ENCODE measurements at places on chromosomes 13 and 19. TPM values are rescaled to one million over a fixed set of nuclear protein-coding genes. Genes with fewer than 3 reads are reported as not detected.

DNA sequence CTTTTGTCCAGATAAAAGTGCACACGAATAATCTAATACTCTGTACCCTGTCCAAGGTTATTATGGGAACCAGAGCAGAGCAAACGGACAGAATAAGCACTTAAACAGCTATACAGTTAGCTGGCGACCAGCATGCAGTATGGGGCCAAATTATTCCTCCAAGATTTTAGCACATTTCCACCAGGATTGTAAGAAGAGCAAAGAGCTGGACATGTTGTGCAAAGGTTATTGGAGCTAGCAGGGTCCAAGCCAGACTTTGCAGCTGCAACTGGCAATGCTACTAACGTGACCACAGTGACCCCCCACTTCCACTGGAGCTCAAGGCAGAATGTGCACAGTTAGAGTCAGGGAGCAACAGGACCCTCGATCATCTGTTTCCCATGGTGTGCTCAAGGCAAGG lies 89.9 kb downstream of the COL4A1 start:
- H3K27ac ChIP-seq: no peak overlapping the region
- no peaks in the 10 kb centered on the region for H3K36me3 ChIP-seq
- no peak overlapping the region for H3K4me3 ChIP-seq
- H3K27me3 ChIP-seq: peaks cover 5% of the 10 kb centered on the region

DNA sequence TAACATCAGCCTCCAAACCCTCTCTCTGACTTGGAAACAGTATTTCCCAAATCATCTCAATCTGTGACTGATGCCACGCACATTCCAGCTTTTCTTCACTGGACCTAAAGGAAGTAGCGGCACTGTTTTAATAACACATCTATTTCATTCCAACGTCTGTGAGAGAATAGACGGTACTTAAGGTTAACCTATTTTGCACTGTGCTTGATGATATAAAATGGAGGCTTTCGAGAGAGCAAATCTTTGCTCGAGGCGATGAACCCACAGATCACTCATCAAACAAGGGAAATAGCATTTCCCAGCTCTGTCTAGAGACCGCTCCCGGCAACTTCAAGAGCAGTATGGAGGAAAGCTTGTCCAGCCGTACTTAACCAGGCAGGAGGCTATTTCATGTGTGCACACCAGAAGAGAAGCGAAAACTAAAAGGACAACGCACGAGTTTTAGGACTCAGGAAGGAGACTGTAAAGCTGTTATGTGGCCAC lies 2.9 kb downstream of the UBL3 start:
- H3K36me3 ChIP-seq: peaks cover 4% of the 10 kb centered on the region
- H3K27me3 ChIP-seq: no peaks in the 10 kb centered on the region
- H3K27ac ChIP-seq: peak overlapping the region; percentile 81
- peaks cover 31% of the 10 kb centered on the region for H3K4me1 ChIP-seq
- H3K4me3 ChIP-seq: peak overlapping the region; percentile 86

DNA sequence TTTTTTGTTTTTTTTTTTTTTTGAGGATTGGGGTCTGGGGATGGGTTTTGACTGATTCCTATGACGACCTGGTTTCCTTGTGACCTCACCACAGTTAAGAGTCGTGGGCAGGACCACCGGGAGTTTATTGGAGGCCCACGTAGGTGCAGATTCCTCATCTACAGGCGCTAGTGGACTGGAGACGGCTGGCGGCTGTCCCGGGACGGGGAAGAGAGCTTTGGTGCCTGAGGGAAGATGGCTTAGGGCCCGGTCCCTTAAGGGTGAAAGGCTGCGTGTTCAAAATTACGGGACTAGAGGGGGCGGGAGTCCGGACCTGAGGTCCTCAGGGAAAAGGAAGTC lies 682 bp upstream of the TEAD2 start:
- no peak overlapping the region for H3K4me3 ChIP-seq
- peaks cover 5% of the 10 kb centered on the region for H3K4me1 ChIP-seq
- peaks cover 31% of the 10 kb centered on the region for H3K27me3 ChIP-seq
- H3K27ac ChIP-seq: no peak overlapping the region
- H3K36me3 ChIP-seq: no peaks in the 10 kb centered on the region
- no peak for DNase-seq

DNA sequence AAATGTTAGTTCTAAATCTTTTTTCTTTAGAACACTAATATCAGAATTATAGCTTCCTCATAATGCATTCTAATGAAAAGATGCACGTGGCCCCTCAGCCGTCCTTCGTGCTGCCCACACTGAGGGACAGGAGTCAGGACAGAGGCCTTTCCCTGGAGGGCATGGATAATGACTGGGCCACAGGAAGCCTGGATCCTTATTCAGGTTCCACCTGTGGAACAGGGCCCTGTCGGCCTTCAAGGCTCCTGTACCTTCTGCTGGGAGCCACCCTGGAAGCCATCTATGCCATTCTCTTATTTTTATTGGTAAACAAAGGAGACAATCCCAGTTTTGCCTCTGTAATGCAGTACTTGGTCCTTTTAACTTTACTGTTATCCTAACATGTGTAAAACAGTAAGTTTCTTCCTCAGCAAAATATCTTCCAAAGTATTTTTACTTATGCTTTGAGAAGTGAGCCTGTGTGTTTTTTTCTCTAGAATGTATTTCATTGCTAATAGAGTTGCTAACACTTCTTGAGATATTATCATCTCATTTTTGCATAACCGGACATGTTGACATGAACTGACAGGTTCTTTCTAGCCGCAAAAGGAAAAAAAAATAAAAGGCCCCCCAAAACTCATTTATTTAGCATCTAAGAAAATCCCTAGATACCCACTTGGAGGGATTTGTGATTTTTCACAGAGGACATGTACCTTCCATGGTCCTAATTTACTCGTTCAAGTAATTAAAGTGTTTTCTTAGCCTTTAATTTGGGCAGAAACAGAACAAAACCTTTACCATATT lies 6.0 kb downstream of the GPR183 start:
- no peaks in the 10 kb centered on the region for H3K27me3 ChIP-seq
- H3K4me3 ChIP-seq: peak overlapping the region; percentile 3
- peaks cover 40% of the 10 kb centered on the region for H3K36me3 ChIP-seq
- no peak overlapping the region for H3K27ac ChIP-seq

DNA sequence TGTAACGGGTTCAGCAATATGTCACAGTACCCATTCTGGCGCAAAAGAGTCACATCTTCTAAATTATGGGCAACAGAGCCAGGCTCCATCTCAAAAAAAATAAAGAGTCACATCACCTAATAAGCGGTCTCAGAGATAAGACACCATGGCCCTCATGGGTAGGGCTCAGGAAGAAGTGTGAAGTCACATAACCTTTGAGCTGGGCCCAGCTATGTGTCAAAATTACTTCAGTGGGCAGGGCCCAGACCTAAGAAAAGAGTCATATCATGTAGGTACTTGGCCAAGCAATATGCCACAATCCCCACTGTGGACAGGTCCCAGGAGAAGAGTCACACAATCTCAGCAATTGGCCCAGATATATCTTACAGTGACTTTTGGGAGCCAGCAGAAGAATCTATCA lies 11.4 kb upstream of the ZNF91 start:
- H3K4me3 ChIP-seq: no peak overlapping the region
- H3K27me3 ChIP-seq: no peaks in the 10 kb centered on the region
- no peak for DNase-seq

DNA sequence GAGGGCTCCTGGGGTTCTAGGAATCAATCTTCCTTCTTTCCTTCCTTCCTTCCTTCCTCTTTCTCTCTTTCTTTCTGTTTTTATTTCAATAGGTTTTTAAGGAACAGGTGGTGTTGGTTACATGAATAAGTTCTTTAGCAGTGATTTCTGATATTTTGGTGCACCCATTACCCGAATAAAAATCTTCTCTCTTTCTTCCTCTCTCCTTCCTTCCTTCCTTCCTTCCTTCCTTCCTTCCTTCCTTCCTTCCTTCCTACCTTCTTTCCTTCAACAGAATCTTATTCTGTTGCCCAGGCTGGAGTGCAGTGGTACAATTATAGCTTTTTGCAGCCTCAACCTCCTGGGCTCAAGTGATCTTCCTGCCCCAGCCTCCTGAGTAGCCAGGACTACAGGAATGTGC lies 16.0 kb upstream of the URI1 start:
- H3K27ac ChIP-seq: no peak overlapping the region
- H3K4me3 ChIP-seq: no peak overlapping the region
- H3K27me3 ChIP-seq: peaks cover 3% of the 10 kb centered on the region
- no peaks in the 10 kb centered on the region for H3K36me3 ChIP-seq
- H3K4me1 ChIP-seq: no peaks in the 10 kb centered on the region

DNA sequence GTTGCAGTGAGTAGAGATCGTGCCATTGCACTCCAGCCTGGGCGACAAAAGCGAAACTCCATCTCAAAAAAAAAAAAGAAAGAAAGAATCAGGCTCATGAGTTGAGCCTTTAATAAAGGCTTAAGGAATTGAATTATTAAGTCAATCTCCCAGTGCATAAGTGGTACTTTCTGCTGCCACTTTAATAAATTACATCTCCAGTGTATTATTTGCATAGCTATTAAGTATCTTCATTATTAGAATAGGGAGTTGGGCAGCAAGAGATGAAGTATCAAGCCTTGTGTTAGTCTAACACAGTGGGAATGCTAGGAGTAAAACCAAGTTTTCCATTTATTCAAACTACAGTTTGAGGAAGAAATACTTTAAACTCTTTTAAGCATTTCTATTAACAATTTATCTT lies 15.6 kb upstream of the FAM124A start:
- no peak overlapping the region for H3K4me3 ChIP-seq
- H3K27me3 ChIP-seq: peaks cover 38% of the 10 kb centered on the region
- no peaks in the 10 kb centered on the region for H3K4me1 ChIP-seq
- H3K36me3 ChIP-seq: no peaks in the 10 kb centered on the region

DNA sequence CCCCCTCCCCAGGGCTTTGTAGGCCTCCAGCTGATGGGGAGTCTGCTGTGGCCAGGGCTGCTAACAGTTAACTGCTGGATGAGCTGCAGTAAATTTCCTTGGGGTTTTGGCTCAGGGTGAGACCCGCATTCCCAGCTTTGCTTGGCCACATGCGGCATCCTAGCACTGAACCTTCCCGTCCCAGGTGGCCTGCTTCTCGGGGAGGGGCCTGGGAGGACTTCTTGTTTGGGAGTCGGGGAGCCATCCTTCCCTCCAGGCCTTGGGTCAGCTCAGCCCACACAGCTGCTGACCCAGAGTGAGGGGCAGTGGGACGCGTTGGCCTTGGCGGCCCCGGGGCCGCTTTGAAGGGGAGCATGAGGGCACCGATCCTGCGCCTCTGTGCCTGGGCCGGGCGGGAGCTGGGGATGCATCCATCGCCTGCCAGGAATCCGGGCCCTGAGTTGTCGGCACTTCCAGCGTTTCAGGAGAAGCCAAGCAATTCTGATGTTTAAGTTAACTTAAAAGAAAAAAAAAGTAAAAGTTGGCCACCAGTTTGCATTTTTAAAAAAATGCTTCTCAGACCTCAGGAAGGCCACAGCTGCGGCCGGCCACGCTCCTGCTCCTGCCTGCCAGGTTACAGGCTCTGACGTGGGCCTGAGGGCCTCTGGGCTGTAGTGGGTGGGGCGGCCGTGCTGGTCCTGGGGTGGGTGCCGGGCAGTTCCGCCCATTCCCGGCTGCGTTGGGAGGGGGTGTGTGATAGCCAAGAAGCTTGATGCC lies 27.7 kb downstream of the CRTC1 start:
- H3K4me3 ChIP-seq: no peak overlapping the region
- no peaks in the 10 kb centered on the region for H3K36me3 ChIP-seq
- no peaks in the 10 kb centered on the region for H3K27me3 ChIP-seq
- no peak for DNase-seq
- peaks cover 13% of the 10 kb centered on the region for H3K4me1 ChIP-seq
- no peak overlapping the region for H3K27ac ChIP-seq

DNA sequence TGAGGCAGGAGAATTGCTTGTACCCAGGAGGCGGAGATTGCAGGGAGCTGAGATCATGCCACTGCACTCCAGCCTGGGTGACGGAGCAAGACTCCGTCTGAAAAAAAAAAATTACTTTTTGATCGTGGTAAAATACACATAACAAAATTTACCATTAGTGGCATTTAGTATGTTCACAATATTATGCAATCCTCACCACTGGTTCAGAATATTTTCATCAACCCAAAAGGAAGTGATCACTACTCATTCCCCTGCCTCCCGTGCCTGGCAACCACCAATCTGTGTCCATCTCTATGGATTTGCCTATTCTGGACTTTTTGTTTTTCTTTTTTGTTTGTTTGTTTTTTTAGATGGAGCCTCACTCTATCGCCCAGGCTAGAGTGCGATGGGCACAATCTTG lies 1.2 kb upstream of the PALM3 start:
- H3K4me3 ChIP-seq: no peak overlapping the region
- no peak overlapping the region for H3K27ac ChIP-seq
- no peak for DNase-seq
- peaks cover 32% of the 10 kb centered on the region for H3K27me3 ChIP-seq

GRCh38 chr19:40612831-40613689 lies 11.9 kb downstream of the LTBP4 start:
- DNase-seq: peak; percentile 82
- H3K27ac ChIP-seq: peak overlapping the region; percentile 94
- H3K4me1 ChIP-seq: peaks cover 61% of the 10 kb centered on the region
- no peaks in the 10 kb centered on the region for H3K27me3 ChIP-seq

GRCh38 chr19:55275851-55276719 lies 3.8 kb downstream of the HSPBP1 start:
- peaks cover 17% of the 10 kb centered on the region for H3K36me3 ChIP-seq
- peak overlapping the region; percentile 84 for H3K27ac ChIP-seq
- H3K27me3 ChIP-seq: no peaks in the 10 kb centered on the region
- H3K4me1 ChIP-seq: peaks cover 37% of the 10 kb centered on the region
- H3K4me3 ChIP-seq: no peak overlapping the region
- DNase-seq: peak; percentile 32

DNA sequence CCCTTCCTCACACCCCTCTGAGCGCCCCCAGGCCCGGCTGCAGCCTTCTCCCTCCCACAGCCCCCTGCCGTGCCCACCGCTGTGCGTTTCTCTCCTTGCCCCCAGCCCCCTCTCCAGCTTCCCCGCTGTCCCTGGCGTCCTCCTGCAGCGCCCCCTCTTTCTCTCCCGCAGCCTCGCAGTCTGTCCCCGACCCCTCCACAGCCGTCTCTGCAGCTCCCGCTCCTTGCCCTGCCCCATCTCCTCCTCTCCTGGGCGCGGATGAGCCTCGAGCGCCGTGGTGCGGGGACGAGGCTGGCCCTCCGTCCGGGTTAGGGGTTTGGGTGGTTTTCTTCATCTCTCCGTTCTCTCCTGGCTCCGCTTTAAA lies 1.1 kb downstream of the KMT5C start:
- H3K27me3 ChIP-seq: peaks cover 9% of the 10 kb centered on the region
- H3K36me3 ChIP-seq: peaks cover 10% of the 10 kb centered on the region
- peak overlapping the region; percentile 87 for H3K4me3 ChIP-seq
- DNase-seq: peak; percentile 43
- peaks cover 20% of the 10 kb centered on the region for H3K4me1 ChIP-seq

The B3GNT3 gene
- total RNA-seq: 0.13 TPM

The ANGPTL8 gene
- not detected for total RNA-seq

The VAV1 gene
- 122 TPM for total RNA-seq

The ZNF560 gene
- total RNA-seq: not detected

The POGLUT2 gene
- 13.4 TPM for total RNA-seq

The KHSRP gene
- 354 TPM for total RNA-seq

The CLC gene
- total RNA-seq: not detected
